ENCODE measurements at places on chromosomes 2 and 18.

GRCh38 chr18:79917169-79917852, 34.1 kb downstream of the SLC66A2 start:
- DNase-seq = no peak

DNA sequence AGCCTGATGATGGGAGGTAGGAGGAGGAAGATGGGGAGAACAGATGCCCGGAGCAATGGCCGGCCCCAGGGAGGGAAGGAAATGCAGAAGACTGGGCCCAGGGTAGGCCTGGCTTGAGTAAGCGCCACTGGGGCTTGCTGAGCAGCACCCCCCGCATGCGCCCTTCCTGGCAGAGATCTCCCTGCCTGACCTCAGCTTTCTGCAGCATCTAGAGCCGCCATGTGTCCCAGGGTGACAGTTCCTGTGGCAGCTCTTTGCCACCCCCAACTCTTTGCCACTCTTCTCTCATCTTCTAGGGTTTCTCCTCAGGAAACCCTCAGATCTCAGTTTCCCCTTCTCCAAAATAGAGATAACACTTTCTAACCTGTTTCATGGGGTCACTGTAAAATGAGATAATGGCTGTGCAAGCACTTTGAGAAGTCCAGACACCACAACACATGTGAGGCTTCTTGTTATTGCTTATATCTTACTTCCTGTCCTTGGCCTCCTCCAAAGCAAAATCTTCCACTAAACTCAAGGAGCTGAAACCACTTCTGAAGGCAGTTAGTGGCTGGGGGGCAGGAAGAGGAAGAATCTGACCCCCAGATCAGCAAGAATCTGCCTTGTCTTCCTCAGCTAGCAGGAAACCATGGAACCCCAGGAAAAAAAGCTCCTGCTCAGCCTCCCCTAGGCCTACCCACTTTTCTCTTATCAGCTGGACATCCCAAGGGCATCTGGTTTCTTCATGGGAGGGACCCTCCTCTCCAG, 64.9 kb downstream of the EPAS1 start:
- DNase-seq = no peak

GRCh38 chr2:65232636-65233035, 5.0 kb downstream of the ACTR2 start:
- no peak for DNase-seq

- peak; percentile 13 for DNase-seq
Measured at GRCh38 chr2:169877398-169877797, 50.1 kb downstream of the UBR3 start.

GRCh38 chr2:72933207-72933606, 15.9 kb downstream of the EMX1 start:
- DNase-seq = no peak

- DNase-seq = no peak
Measured at GRCh38 chr2:12839339-12839738, 122.6 kb downstream of the TRIB2 start.

DNA sequence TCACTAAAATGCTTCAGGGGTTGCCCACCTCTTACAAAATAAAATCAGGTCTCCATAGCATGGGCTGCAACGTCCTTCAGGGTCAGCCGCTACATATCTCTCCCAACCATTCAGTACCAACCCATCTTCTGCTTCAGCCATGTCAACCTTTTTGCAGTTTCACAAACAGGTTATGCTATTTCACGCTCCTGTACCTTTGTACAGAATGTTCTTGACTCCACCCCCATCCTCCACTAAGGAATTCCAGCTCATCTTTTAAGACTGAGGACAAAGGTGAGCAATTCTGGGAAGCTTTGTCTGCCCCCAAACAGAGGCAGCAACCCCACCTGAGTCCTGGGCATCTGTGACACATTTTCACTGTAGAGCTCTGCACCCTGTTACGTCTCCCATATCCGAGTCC, 8.8 kb upstream of the EVA1A start:
- DNase-seq = no peak

DNA sequence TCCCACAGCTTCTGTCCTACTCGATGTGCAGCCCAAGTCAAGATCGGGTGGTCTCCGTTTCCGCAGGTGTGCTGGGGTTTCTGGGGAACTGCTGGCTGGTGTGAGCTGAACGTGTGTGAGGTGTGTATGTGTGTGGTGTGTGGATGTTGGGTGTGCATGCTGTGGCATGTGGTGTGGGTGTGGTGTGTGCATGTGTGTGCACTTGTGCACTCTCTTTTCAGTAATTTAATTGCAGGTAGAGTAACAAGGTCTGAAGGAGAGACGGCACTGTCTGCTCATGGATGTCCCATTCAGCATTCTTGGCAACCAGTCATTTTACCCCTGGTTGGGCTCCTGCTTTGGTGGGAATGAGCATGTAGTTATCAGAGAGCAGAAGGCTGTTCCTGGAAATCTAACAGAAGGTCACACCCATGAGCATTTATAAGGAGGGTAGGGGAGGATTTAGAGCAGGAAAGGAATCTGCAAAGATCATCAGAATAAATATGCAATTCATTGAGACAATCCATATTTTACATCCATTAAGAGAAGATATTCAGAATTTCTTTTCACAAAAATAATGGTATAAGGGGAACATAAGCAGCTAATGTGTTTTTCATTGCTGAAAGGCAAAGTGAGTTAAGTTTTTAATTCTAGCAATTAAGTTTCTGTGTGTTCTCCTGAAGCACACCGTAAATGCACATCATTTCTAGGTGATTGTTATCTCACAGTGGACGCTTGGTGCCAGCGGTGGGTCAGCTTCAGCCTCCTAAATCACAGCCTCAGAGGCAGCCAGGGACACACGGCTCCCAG, 60.7 kb downstream of the ADI1 start:
- no peak for DNase-seq

DNA sequence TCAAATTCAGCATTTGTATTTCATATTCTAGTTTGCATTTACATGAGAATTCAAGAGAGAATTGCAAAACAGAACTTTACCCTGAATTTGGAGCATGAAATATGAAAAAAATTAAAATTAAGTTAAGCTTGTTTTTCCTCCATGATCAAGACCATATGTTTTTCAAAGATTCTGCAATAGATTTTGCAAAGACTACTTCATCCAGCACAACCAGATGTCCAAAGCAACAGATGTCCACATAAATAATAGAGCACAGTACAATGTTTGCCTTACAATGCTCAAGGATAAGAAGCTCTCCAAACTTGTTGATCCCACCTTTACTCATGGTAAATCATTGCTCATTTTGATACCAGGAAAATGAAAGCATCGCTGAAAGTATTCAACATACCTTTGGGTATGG, 25.6 kb downstream of the FAP start:
- no peak for DNase-seq

DNA sequence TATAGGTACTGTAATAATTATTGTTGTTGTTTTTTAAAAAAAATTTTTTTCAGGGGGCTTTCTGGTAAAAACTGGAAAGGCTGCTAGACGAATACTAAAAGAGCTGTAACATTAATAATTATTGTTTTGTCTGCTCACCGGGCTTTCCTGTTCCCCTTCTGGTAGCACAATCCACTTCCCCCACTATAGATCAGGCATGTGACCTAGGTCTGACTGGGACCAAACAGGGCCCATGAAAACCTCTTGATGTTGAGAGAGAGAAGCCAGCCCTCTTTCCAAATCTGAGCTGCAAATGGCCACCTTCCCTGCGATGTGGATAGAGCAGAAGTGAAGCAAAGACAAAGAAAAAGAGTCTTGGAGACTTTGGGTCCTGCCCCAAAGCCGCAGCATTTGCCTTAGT, 23.4 kb downstream of the SH2D6 start:
- DNase-seq = no peak

DNA sequence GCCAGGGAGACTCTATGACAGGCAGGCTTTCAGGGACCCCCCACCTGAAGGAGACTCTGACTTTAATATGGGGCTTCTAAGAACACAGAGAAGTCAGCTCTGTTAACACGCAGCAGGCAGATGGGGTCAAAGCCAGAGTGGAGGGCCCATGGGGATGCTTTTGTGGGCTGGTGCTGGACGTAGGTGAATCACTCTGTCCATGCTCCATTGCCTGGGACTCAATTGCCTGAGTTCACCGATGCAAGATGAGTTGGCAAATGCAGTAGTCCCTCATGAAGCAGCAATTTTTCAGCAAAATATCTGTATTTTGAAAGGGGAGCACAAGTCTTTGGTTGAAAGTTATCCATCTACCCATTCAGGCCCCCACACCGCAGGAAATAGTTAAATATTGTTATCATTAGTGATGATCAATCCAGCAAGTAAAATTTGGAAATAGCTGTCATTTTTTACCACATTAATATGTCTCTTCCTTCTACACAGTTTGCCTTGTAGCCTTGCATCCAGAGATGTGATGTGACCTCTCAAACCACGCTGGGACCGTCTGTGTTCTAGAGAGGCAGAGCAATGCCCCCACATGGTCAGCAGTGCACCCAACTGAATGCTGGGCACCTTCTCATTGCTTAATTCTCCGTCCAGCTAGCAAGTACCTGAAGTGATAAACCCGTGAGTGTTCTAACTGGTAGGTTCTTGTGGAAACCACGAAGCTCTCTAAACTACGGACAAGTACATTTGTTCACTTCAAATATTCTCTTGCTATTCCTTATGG, 34.8 kb upstream of the FAM110C start:
- DNase-seq = no peak

DNA sequence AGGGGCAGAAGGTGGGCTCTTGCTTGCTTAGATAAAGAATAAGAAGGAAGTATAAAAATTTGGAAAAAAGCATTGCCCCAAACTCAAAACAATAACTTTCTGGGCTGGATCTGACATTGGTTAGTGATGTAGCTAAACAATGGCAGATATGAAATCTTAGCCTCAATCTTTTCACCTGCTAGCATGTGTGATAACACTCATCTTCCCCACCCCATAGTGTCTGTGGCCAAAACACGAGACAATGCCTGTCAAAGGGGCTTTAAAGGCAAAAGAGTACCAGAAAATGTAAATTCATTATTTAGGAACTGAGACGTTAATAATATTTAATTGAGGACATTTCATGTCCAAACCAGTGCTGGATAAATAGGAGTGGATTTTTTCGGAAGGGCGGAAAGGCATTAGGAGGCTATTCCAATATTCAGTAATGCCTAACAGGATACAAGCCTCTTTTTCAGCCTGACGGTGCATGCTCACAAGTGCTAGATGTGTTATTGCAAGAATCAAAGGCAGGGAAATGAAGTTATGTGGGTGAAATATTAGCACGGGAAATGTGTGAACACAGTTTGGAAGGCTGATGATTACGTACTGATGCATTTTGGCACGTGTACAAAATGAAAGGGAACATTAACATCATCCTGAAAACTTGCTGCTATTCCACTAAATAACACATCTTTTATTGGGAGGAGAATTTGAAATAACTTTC, 395.7 kb downstream of the GALR1 start:
- no peak for DNase-seq

DNA sequence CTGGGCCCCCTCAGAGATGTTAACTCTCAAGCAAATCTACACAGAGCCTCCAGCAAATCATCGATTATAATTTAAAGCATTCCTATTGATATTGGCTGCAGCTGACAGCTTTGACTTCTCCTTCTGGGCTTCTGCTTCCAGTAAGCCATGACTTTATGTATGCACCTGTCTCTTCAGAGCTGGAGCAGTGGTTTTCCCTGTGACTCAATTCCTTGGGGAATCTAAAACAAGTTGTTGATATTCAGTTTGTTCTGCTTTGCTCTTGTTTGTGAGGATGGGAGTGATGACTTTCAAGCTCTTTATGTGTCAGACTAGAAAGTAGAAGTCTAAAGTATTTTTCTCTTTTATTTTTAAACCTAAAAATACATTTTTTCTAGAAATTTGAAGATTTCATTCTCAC, 45.1 kb upstream of the TNP1 start:
- no peak for DNase-seq

DNA sequence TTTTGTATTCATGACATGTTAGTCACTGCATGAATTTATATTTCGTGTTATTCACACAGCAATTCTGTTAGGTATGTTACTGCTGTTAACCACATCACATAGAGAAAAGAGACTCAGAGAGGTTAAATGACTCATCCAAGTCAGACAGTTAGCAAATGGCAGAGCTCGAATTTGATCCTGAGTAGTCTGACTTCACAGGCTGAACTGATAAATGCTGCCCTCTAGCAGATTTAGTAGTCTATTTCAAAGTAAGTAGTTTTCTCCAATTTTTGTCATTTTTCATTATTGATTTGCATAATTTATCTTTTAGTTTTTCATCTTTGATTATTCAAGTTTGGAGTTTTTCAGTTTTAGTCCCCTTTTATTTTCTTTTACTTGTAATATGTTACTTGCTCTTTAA, 58.3 kb downstream of the WDR7 start:
- peak; percentile 40 for DNase-seq

GRCh38 chr2:9549420-9549819, 6.2 kb downstream of the ADAM17 start:
- no peak for DNase-seq

GRCh38 chr18:59681521-59682004, 15.7 kb downstream of the CCBE1 start:
- DNase-seq = no peak

DNA sequence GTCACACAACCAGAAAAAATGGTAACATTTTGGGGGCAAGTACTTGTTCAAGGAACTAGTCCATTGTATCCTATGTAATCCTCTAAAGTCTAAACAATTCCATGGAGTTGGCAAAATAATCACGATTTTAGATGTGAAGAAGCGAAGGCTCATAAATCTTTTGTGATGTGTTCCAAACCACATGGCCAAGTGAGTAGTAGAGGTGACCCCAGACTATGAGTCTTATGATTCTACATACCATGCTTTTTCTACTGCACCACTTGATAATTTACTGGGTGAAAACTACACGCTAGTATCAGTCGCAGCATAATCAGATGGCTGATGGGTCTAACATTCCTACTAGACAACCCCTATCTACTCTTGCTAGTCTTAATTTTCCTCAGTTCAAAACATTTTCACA, 371.4 kb downstream of the OSR1 start:
- DNase-seq = no peak

GRCh38 chr2:19881908-19882265, 19.9 kb downstream of the TTC32 start:
- no peak for DNase-seq

DNA sequence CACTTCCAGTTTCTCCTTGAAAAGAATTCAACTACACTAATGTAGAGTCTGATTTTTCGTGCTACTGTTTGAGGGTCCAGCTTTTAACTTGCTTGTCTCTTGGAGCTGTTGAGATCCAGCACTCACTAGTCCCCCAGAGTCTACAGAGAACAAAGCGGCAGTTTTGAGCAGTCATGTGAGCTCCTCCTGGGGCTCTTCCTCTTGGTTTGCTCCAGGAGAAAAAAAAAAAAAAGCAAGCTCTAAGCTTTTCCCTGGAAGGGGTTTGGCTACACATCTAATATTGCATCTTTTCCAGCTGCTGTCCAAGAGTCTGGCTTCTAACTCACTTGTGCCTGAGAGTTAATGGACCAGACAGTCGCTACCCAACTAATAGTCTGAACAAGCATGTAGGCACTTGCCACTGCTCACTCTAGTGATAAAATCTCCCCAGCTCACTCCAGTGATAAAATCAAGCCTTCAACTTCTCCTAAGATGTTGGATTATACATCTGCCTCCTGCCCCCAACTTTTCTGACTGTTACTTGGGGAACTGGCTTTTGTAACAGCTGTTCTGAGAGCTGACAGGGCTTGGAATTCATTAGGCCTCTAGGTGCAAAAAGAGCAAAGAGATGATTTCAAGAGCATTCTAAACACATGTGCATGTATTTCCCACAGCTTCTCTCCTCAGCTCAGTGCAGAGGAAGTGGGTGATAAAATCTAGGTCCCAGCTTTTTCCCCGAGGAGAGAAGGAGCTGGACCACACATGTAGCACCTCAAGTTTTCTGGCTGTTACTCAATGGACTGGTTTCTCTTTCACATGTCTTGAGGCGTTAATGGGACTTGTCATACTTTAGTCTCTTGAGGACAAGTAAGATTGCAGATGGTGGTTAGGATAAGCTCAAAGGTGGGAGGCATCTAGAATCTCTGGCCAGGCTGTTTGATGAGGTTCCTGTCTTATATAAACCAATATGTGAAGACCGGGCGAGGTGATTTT, 750.5 kb downstream of the LRP1B start:
- DNase-seq = no peak

GRCh38 chr18:37853706-37854105, 288.1 kb upstream of the CELF4 start:
- DNase-seq = no peak
